H1 (cell line): ENCODE measurements at places on chromosomes 13 and 19. TPM values are rescaled to one million over a fixed set of nuclear protein-coding genes. Genes with fewer than 3 reads are reported as not detected.

The TEX30 gene
- 8.5 and 10.3 TPM in 2 replicates for total RNA-seq

The ZNF285 gene
- 1.7 and 2.5 TPM in 2 replicates for total RNA-seq

The NMRK2 gene
- total RNA-seq, result 86.2 and 87.4 TPM in 2 replicates

The HRC gene
- 1.8 and 2.3 TPM in 2 replicates for total RNA-seq

The BCKDHA gene
- 14.2 and 15.2 TPM in 2 replicates for total RNA-seq

The KLK4 gene
- total RNA-seq, result 1.3 TPM in 1 of 2 replicates, not detected in the other

The RFPL4AL1 gene
- not detected in 2 replicates for total RNA-seq

The CLEC17A gene
- not detected in 2 replicates for total RNA-seq

DNA sequence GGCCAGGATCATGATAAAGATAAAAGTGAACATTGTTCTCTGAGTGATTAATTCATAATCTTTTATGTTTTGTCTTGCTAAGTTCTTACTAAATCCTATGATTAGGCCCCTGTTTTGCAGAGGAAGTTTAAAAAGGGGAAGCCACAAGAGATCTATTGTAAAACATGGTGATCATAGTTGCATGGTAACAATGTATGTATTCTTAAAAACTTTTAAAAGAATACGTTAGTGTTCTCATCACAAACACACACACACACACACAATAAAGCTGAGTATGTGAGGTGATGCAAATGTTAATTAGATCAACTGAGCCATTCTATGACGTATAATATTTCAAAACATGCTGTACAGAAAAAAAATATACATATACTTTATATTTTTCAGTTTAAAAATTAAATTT is 51.2 kb downstream of the MBD3L2B start:
- DNase-seq, result no peak

- no peak for DNase-seq
These were observed 39.6 kb downstream of the NUMBL start for GRCh38 chr19:40650749-40651305.

DNA sequence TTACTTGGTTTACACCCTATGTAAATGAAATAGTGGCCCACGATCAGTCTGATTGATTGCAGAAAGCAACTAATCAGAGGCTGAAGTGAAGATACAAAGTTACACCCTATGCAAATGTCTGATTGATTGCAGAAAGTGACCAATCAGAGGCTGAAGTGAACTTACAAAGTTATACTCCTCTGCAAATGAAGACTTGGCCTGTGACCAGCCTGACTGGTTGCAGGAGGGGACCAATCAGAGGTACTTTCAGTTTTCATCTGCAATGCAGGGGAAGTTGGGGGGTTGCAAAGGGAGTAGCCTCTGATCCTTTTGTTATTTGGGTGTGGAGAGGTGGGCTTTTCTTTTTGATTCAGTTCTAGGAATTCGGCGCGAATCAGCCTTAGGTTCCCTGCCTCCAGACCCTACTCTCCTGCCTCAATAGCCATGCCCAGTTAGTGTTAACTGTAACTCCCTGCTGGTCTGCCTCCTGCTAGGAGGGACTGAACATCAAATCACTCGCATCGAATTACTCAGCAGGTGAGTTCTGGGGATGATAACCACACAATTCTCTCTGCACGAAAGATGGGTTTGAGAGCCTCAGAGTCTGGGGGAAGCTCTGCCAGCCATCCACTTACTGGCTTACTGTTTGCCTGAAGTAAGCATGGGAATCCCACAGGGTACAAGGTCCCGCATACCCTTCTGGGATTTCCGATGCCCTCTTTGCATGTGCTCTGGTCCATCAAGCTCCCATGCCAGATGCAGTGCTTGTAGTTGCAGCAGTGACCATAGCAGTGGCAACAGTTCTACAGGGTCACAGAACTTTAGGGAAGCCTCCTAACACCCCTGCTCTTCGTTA is 7.5 kb downstream of the ARL11 start:
- peak; percentile 33 for DNase-seq

GRCh38 chr19:35612559-35613321 is at the start of gene HAUS5:
Gene HAUS5 (plus strand): TSS chr19:35612735. CDS start chr19:35612795, 60 bp downstream.
- DNase-seq, result peak; percentile 99

GRCh38 chr13:22111152-22111783 is 440.4 kb downstream of the FGF9 start:
- DNase-seq, result no peak

- DNase-seq, result no peak
These were observed 24.7 kb upstream of the SPATA13 start for GRCh38 chr13:24135674-24136300.

DNA sequence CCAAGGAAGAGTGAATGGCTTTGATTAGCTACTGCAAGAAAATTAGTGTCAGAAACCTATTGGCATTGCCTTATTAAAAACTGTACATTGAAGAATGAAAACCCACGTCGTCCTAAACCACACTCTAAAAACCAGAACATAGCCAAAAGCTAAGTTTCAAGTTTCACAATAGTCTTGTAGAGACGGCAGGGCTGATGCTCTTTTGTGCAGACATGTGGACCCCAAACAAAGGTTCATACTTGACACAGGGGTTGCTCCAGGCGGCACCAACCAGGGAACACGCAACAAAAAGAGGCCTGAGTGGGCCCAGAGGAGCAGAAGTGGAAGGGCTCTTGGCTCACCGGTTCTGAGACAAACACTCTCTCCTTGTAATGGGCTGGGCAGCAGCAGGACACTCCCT is 28.6 kb upstream of the MIR17HG start:
- no peak for DNase-seq

DNA sequence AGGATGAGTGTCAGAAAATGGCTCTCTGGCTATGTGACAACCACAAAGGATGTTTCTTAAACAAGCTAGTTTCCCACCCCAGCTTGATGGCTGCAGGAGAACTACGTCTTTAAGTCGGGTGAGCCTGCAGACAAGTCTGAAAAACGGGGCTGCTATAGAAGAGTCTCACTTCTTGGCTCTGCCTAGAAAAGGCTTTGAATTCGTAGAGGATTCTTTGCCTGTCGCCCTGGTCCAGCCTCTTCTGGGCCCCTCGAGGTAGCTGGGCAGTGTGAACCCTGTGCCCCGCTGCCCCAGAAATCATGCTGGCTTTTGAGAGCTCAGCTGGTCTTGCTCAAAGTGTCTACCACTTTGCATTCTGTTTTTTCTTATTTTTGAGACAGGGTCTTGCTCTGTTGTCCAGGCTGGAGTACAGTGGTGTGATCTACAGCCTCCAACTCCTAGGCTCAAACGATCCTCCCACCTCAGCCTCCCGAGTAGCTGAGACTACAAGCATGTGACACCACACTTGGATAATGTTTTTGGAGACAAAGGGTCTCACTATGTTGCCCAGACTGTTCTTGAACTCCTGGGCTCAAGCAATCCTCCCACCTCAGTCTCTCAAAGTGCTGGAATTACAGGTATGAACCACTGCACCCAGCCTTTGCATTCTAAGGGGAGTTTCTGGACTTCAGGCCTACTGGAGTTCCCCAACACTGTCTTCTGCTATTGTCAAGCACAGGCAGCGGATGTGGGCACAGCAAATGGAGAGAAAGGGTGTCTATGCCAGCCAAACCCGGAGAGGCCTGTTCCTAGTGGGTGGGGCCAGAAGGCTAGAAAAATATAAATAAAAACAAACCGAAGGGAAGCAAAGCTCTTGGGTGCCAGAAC is 6.5 kb downstream of the CEBPA start:
- DNase-seq, result no peak

GRCh38 chr13:113611996-113612395 is 27.4 kb downstream of the TFDP1 start:
- no peak for DNase-seq

DNA sequence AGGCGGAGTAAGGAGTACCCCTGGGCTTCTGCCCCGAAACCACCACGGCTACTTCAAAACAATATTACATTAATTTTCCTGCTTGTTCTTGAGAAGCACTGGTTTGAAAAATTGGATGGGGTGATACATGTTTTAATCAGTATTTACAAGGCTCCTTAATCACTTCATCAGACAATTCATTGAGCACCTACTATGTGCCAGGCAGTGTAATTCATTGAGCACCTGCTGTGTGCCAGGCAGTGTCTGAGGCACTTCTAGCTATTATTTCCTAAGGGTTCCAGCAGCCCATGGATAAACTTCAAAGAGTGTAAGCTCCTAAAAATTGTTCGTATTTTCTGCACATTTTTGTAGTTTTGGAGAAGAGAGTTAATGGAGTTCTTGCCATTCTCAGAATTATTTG is 1.6 kb upstream of the GAS6 start:
- DNase-seq, result no peak

DNA sequence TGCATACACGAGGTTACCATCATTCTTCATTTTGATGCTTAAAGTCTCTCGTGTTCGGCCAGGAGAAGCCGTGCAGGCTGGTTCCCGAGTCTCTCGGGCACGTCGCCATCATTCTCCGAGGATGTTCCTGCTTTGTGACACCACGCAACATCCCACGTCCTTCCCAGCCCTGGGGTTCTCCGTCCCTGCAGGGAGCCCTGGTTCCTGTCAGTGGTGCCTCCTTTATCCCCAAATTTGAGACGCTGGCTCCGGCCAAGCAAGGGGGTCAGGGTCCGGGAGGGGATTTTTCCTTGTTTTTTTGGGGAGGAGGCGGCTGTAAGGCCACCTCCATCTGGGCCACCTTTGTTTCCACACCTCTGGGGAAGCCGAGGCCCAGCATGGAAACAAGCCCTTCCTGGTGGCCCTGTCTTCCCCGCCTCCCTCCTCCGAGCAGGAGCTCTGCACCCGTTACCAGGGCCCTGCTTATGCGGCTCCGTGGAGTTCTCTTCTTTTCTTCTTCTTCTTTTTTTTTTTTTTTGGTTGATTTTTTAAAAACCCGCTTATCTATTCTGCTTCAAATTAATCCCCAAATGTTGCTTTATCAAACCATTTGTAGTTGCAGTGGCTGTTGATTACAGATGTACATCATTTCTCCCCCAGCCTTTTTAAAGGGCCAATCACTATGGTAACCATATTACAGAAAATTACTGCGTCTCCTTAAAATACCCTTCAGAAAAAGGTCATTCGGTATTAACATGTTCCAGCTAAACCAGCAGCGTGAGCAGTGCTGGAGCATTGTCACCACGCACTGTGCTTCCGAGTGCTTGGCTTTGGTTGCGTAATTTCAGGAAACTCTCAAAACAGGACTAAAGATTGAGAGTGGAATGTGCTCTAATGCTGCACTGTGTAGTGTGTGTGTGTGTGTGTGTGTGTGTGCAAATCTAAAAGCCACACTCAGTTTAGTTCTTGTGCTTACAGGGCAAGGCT is 50.4 kb downstream of the TEX29 start:
- no peak for DNase-seq

- no peak for DNase-seq
These were observed 26.6 kb downstream of the DNAJC3 start for GRCh38 chr13:95703576-95703975.

DNA sequence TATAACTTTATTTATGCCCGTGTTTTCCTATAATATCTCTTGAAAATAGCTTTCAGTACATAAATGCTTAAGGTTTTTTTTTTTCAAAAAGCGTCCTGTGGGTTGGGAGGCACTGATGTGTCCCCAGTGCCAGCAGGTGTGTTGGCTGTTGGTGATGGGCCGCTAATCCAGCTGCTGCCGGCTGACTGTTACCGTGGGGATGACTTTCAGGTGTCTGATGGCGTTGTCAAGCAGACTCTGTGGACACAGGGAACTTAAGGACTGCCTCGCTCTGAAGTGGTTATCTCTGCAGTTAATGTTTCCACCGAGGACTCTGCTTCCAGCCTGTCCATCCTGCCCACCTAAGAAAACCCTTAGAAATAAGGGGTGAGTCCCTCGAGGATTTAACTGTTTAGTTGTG is 94.5 kb downstream of the ANKRD10 start:
- peak; percentile 34 for DNase-seq

DNA sequence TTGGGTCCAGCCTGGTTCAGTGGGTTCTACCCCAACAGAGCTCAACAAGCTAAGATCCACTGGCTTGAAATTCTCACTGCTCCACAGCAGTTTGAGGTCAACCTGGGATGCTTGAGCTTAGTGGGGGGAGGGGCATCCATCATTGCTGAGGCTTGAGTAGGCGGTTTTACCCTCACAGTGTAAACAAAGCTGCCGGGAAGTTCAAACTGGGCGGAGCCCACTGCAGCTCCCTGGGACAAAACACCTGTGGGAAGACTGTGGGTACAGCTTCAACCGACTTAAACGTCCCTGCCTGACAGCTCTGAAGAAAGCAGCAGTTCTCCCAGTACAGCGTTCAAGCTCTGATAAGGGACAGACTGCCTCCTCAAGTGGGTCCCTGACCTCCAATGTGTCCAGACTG is 1161.9 kb downstream of the UQCRFS1 start:
- no peak for DNase-seq

DNA sequence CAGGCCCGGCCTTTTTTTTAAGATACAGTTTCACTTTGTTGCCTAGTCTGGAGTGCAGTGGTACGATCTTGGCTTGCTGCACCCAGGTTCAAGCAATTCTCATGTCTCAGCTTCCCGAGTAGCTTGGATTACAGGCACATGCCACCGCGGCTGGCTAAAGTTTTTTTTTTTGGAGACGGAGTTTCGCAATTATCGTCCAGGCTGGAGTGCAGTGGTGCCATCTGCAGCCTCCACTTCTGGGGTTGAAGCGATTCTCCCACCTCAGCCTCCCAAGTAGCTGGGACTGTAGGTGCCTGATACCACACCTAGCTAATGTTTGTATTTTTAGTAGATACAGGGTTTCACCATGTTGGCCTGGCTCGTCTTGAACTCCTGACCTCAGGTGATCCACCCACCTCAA is 4.9 kb upstream of the CARM1 start:
- DNase-seq, result no peak

DNA sequence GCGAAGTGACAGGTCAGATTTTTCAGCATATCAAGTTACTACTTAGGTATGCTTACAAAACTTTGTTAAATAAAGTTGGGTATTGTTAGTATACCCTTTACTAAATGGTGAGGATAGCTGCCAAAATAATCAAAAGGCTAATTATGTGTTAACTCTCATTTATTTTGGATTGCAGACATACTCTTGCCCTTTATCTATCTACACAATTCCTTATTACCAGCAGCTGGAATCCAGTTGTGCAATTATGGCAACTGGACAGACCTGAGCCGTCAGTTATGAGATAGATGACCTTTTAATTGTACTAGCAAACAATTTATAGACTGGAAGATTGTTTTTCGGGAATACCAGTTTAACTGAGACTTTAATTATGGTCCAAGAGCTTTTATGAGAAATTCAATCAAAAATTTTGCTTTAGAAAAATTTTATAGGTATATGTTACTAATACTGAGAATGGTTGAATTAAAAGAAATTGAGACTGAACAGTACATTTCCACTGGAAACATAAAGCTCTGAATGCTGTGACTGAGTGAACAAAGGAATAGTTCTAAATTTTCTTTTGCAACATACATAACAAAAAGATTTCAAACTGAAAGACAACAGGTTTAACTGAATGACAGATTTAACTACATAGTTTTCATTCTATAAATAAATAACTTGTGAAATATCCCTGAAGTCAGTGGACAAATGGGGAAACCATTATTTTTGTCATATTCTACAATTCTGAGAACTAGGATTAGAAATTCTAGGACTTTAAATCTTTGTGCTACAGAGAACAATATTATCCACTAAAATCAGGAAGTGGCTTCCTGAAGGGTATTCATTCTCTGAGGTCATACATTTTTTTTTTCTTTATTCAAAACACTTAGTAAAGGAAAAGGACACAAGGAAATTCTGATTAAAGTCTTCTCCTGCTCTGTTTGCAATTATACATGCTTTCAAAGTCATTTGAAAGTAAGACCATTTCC is 97.4 kb downstream of the ZC3H13 start:
- no peak for DNase-seq
